ENCODE measurements at places on chromosomes 5 and 9.

DNA sequence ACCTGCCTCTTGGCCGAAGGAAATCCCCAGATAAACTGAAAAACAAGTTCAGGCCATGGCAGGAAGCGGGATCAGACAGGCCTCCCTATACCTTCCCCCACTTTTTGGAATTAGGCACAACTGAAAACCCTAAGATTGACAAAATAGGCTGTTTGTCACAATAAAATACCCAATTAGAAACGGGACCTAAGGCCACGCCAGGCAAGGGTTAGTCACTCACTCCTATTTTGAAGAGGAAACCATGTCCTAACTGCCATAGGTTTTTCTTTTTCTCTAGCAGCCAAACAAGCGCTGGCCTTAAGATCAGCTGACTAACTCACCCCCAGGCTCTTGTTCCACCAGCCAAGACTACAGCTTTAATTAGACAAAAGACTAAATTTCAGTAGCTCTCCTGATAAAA lies 11.9 kb downstream of the FBP2 start:
- no peak for DNase-seq

- DNase-seq, result peak; percentile 9
These were observed 315.0 kb downstream of the FER start for GRCh38 chr5:109062664-109063063.

GRCh38 chr5:34486160-34486848 lies 169.8 kb upstream of the RAI14 start:
- DNase-seq, result peak; percentile 54

DNA sequence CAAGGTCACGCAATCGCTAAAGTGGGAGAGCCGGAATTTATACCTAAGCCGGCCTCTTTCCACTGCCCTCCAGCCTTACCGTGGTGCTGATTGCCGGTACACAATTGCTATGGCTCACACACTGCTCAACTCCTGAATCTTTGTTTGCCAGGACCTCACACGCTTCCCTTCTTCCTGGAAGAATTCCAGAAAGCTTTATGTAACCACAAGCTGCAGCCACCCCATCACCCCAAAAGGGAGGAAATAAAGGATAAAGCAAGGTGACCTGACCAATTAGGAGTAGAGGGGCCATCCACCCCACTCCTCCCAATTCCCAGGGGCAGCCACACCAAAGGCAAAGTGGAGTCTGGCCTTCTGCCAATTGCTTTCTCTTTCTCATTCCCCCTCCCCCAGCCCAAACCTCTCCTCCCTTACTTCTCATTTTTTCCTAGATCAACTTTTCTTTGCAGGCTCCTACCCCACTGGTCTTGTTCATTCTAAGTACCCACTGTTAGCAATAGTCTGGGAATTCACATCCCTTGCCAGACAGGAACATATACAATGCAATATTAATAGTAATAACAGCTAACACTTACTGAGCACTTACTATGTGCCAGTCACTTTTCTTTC lies 18.0 kb upstream of the CDC23 start:
- no peak for DNase-seq

GRCh38 chr5:172602783-172603231 lies 38.3 kb upstream of the NEURL1B start:
- DNase-seq, result no peak

DNA sequence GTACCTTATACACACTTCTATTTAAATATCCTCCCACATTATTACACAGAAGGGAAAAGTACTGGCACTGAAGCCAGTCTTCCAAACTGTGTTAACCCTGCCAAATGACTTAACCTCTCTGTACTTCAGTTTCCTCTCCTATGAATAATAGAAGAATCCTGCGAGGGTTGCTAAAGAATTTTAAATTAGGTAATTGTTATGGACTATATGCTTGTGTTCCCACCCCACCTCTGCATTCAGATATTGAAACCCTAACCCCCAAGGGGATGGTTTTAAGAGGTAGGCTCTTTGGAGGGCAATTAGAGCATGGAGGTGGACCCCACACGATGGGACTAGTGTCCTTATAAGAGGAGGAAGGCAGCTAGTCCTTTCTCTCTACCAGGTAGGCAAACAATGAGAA lies 72.7 kb downstream of the TTLL11 start:
- no peak for DNase-seq

DNA sequence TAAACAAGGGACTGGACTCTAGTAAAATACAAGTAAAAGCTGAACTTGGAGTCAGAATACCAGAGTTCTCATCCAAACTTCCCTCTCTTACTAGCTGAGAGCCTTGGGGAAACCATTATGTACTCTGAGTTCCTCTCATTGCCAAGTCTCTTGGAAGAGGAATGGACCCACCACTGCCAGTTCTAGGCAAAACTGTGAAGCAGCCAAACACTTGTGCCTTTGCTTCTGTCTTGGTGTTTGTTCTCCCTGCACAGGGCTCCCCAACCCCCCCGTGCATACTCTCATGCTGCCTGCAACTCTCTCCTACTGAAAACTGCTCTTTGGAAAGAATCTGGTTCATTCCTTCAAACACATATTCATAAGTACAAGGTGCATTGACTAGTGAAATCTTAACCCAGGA lies 102.6 kb downstream of the PDZD2 start:
- DNase-seq, result no peak

DNA sequence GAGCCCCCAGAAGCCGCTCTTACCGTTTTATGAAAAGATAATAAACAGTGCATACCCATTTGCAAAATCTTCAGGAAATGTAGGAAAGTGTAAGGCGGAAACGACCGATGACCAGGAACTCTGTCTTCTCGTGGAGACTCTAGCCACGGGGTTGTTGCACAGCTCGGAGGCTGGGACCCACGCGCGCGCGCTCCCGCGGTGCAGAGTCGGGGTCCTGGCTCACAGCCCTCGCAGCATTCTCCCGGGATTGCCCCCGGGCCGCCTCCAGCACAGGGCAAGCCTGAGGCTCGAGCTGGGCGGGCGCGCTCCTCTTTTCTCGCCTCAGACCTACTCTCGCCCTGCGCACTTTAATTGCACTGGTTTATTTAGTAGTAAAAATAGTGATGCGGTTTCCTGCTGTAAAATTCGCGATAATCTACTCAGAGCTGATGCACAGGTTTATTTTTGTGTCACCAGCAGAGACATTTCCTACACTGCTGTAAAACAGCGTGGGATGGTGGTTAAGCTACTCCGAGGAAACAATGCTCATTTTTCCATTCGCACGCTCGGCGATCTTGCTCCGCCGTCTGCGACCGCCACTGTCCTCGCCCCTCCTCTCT lies 15.5 kb downstream of the TRIM7 start:
- DNase-seq, result no peak

DNA sequence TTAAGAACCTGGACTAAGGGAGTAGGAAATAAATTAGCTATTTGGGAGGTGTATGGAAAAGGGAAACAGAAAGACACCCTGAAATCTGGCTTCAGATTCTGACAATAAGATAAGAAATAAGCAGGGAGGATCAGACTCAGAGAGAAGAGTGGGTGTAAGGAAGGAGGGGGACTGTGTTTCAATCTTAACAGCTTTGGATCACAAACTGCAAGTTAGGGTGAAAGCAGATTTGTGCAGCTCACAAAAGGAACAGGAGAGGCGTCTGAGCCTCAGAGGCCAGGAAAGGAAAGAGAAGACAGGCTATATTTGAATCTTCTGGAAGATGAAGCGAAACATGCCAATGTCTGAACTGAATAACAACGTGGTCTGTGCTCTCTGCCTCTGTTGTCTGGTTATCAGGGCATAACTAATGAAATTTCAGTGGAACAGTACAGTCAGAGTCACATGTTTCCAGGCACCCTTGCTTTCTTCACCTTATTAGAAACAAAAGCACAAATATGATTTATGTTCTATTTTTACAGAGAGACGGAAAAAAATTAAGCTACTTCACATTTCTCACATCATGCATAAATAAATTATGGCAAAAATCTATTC lies 26.6 kb downstream of the SGTB start:
- DNase-seq, result no peak

Data from AG04449 (cell line).